A549 treated with Mapracorat at 1 μM for 4 hours (cell line): ENCODE measurements at places on chromosomes 5 and 9. TPM values are rescaled to one million over a fixed set of nuclear protein-coding genes. Genes with fewer than 3 reads are reported as not detected.

PCDHGA1 gene
- total RNA-seq, result 0.24 to 0.29 TPM (median 0.26 TPM) in 5 replicates

TAF11L10 gene
- total RNA-seq, result not detected in 5 replicates

CNTNAP3 gene
- total RNA-seq, result 6.4 to 10.4 TPM (median 8.8 TPM) in 5 replicates

ANKRD33B gene
- total RNA-seq, result 8.3 to 14.4 TPM (median 11.3 TPM) in 5 replicates

SLC34A3 gene
- total RNA-seq, result 0.08 to 0.28 TPM (median 0.09 TPM) in 3 of 5 replicates, not detected in the others

IFNE gene
- total RNA-seq, result 0.81 to 1.8 TPM (median 0.99 TPM) in 5 replicates

DMRT3 gene
- total RNA-seq, result not detected in 5 replicates

SPATA24 gene
- total RNA-seq, result 3.9 to 6.0 TPM (median 5.3 TPM) in 5 replicates

RNF20 gene
- total RNA-seq, result 20.4 to 22.3 TPM (median 21.9 TPM) in 5 replicates

CAVIN4 gene
- total RNA-seq, result 0.26 to 0.56 TPM (median 0.42 TPM) in 5 replicates

PCDHB5 gene
- total RNA-seq, result 1.2 to 1.6 TPM (median 1.3 TPM) in 5 replicates
